Endothelial cell of umbilical vein (primary cell): ENCODE measurements at places on chromosomes 7 and 10. TPM values are rescaled to one million over a fixed set of nuclear protein-coding genes. Genes with fewer than 3 reads are reported as not detected.

- H3K36me3 ChIP-seq = no peaks in the 10 kb centered on the region
- no peak for DNase-seq
- H3K27ac ChIP-seq = no peak overlapping the region
- H3K27me3 ChIP-seq = no peaks in the 10 kb centered on the region
Observed at GRCh38 chr7:26441611-26442277, 150.1 kb downstream of the SNX10 start.

Gene ARHGEF5
- total RNA-seq = 0.88 and 1.5 TPM in 2 replicates

- no peak for DNase-seq
- no peak overlapping the region for H3K27ac ChIP-seq
- no peaks in the 10 kb centered on the region for H3K4me1 ChIP-seq
- H3K27me3 ChIP-seq = no peaks in the 10 kb centered on the region
- H3K36me3 ChIP-seq = no peaks in the 10 kb centered on the region
- no peak overlapping the region for H3K4me3 ChIP-seq
Observed at GRCh38 chr7:49397750-49398149, 375.7 kb upstream of the VWC2 start.

GRCh38 chr10:13892001-13892491, 305.3 kb downstream of the PRPF18 start:
- peak overlapping the region; percentile 93 for H3K27ac ChIP-seq
- DNase-seq = peak; percentile 43
- H3K36me3 ChIP-seq = no peaks in the 10 kb centered on the region
- peak overlapping the region; percentile 37 for H3K4me3 ChIP-seq
- peaks cover 57% of the 10 kb centered on the region for H3K4me1 ChIP-seq

- H3K27me3 ChIP-seq = no peaks in the 10 kb centered on the region
- H3K27ac ChIP-seq = no peak overlapping the region
- no peak overlapping the region for H3K4me3 ChIP-seq
- no peak for DNase-seq
- no peaks in the 10 kb centered on the region for H3K36me3 ChIP-seq
- H3K4me1 ChIP-seq = no peaks in the 10 kb centered on the region
Observed at GRCh38 chr10:130026670-130027456, 62.8 kb upstream of the EBF3 start.

DNA sequence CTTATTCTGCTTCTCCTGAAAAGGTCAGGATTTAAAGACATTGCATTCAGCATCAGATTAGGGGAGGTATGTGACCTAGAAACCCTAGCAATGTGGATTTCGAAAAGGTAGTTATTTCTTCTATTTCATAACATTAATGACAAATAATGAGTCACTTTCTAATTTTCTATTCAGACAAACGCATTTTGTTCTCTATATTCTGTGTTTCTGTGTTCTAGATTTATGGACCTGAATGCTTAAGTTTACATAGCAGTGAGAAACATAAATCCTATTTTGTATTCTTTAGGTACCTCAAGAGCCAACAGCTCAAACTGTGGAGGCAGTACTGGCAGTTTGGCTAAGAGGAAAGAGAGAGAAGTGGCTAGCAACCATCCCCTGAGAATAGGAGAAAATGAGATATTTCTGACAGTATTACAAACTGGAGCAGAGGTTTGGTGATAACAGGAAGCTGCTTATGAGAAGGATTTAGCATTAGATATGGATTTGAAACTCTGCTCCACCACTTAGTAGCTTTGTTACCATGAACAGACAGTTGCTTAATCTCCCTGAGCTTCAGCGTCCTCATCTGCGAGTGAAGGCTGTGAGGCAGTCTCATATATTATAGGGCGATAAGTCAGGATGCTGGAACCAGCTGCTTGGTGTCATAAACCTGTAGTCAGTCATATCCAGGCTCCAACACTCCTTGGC, 28.2 kb downstream of the CDK14 start:
- H3K27ac ChIP-seq = peak overlapping the region; percentile 34
- H3K4me3 ChIP-seq = no peak overlapping the region
- no peaks in the 10 kb centered on the region for H3K36me3 ChIP-seq
- no peaks in the 10 kb centered on the region for H3K27me3 ChIP-seq

GRCh38 chr10:62133618-62134017, 135.0 kb downstream of the RTKN2 start:
- no peak overlapping the region for H3K27ac ChIP-seq
- H3K4me3 ChIP-seq = no peak overlapping the region
- H3K27me3 ChIP-seq = no peaks in the 10 kb centered on the region
- DNase-seq = no peak
